ENCODE measurements at places on chromosomes 16 and 17.

DNA sequence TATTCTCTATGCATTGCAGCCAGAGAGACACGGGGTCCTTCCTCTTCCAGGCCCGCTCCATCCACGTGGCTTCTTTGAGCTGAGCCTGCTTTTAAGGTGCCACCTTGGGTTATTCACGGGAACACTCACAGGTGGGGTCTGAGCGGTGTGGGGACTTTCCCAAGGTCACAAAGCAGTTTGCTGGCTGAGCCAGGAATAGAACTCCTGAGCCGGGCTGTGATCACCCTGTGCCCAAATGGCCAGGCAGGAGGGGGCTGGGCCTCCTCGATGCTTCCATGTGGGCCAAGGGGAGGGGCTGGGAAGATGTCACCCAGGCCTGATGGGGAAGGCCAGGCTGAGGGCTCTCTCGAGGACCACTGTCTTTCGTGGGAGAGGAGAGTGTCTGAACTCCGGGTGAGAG lies 13.0 kb upstream of the GSE1 start:
- DNase-seq, result no peak

DNA sequence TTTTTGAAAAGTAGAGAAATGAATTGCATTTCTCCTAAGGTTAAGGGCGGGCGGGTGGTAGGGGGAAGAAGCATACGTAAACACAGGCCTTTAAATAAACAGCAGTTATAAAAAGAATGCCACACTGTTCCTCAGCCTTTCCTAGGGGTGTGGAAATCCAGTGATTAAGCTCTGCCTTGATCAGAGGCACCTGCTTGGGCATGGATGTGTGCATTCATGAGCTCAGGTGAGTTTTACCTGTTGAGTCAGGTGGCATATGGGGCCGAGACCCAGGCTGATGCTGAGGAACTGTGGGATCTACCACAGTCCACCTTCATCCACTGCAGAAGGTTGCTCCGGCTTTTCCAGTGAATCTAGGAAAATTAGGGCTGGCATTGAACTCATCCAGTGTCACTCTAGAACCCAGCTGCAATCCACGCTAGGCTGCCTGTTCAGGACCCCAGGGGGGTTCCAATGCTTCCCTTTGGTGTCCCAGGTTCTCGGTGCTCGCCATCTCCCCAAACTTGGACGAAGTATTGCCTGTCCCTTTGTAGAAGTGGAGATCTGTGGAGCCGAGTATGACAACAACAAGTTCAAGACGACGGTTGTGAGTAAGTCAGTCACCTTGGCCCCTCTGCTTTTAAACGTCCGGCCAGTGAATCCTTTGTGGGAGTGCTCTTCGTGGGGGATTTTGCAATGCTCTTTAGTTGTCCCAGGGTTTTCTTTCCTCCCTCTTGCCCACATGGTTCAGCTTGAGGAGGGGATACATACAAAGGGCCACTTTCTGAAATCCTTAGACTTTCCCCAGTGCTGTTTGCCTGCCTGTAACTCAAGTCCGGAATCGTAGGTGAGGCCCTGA lies 72.7 kb downstream of the SDR42E1 start:
- no peak for DNase-seq

- no peak for DNase-seq
Observed at GRCh38 chr17:80313160-80313829, 52.6 kb downstream of the RNF213 start.

- DNase-seq, result no peak
Observed at GRCh38 chr16:77910021-77910420, 112.3 kb upstream of the CLEC3A start.

- no peak for DNase-seq
Observed at GRCh38 chr17:17509601-17510425, 13.6 kb upstream of the RASD1 start.

- no peak for DNase-seq
Observed at GRCh38 chr16:81551151-81551808, 106.7 kb downstream of the CMIP start.

GRCh38 chr16:19502395-19503131 lies 19.3 kb downstream of the GDE1 start:
- DNase-seq, result peak; percentile 84

DNA sequence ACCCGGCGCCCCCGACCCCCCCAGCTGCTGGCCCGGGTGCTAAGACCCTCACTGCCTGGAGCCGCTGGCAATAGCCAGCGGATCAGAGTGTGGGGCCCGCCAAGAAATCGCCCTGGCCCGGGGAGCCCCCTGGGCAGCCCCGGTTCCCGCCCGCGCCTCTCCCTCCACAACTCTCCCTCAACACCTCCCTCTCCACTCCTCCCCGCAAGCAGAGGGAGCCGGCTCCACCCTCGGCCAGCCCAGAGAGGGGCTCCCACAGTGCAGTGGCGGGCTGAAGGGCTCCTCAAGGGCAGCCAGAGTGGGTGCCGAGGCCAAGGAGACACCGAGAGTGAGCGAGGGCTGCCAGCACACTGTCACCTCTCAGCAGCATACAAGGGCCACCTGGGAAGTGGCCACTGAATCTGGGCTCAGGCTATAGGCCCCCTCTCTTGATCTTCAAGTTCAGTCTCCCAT lies 385.5 kb downstream of the SEC14L1 start:
- no peak for DNase-seq

- DNase-seq, result no peak
Observed at GRCh38 chr17:60559659-60559994, 33.6 kb upstream of the APPBP2 start.

DNA sequence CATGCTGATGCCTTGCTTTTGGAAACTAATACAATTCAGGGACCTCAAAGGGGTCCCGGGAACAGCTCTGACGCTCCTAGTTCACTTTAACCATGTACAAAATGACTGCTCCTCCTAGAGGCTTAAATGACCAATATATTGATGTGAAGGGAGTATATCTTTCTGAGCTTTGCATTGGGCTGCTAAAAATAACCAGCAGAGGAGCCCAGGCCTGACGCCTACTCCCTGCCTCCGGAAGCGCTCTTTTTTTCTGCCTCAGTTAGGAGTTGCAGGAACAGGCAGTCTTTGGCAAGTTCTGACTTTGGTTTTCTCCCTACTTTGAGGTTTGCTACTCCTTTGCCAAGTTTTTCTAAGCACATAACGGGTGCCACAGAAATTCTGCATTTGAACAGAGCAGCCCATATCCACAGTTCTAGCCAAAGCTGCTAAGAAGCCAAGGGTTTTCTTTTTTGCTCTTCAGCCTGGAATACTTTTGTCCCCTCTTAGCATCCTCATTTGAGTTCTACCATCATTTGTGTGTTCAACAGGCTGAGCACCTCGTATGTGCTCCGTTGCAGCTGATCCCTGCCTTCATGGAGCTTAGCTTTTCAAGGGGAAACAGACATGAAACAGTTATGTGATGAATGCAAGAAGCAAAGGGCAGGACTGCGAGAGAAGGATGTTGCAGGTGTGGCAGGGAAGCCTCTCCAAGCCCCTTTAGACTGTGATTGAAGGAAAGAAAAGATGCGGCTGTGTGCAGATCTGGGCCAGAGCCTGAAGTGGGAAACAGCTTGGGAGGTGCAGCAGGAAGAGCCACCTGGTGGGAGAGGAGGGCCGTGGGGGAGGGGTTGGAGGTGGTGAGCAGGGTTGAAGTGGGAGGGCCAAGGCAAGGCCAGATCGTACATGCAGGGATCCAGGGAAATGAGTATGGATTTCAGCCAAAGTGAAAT lies 2.8 kb upstream of the NAGPA start:
- no peak for DNase-seq

DNA sequence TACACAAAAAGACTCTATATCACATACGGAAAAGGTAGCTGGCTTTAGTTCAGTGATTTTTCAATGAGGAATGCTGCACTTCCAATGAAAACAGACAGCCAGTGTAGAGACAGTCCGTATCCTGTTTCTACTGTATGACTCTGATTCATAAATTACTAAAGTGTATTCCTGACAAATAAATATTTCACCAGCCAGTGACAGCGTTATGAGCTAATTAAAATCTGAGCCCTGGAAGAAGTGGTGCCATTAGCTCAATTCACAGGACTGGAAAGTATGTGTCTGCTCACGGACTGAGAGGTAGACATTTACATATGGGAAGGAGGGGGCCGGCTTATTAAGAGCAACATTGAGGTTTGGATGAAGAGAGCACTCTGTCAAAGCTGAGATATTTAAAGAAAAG lies 207.9 kb upstream of the RBFOX1 start:
- no peak for DNase-seq

GRCh38 chr17:81471818-81472456 lies 40.7 kb downstream of the ACTG1 start:
- DNase-seq, result no peak

DNA sequence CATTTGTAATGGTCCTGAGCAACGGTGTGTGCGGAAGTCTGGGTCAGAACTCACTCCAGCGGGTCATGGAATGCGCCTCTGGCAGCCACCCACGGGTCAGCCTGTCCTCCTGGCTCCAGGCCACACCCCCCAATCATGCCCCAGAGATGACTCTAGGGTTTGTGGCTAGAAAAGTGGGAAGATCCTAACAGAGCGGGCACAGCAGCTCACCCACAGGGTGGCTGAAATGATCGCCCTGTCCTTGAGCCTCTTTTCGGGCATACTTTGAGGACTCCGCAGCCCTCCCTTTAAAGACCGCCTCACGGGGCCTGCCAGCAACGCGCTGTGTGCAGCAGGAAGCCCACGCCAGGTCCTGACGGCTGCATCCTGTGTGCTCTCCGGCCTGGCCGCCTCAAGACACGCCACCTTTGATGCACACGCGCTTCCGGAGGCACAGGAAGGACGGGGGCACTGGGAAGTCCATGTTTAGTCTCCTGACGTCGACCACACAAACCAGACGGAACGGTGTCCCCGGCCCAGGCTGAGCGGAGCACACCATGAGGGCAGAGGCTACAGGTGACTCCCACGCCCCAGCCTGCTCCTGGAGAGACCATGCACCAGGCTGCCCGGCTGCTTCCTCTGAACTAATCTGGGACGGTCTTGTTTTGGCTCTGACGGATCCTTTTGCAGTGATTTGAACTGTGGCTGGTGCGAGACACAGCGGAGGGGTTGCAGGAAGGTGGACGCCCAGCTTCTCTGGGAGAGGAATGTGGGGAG lies 92.9 kb downstream of the TBC1D16 start:
- no peak for DNase-seq

- DNase-seq, result no peak
Observed at GRCh38 chr17:61875804-61876203, 12.5 kb upstream of the BRIP1 start.

DNA sequence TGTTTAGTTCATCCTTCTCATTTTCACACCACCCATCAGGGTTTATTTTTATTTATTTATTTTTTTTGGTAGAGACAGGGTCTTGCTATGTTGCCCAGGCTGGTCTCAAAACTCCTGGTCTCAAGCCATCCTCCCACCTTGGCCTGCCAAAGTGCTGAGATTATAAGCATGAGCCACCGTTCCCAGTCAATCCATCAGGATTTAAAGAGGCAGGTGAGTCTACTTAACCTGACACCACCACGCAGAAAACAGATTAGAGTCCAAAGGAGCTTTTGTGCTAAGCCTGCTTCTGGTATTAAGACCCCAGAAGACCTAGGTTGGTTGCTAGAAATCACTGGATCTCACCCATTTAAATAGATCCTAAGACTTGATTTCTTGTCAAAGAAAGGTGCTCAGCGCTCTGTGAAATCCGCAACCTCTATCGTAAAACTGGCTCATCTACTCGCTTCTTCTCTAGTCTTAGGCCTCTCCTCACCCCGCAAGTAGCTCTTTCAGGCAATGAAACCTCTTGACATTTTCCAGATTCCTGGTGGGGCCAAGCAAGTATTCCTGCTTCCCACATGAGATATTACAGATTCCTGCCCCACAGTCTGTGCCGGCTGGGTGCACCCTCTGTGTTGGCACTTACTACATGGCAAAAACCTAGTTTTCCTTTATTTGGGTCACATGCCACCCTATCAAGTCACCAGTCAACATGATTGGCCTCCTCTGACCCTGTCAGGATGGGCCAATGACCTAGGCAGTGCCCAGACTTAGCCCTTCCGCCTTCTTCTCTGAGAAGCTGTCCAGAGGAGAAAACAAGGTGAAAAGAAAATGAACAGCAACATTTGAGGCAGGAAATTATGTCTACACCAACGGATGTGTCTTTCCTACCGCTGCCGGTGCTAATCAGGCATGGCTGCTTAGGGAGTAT lies 9.0 kb downstream of the PITPNA start:
- no peak for DNase-seq

All from NCI-H146 (cell line).